ENCODE measurements at places on chromosomes 1 and 21. TPM values are rescaled to one million over a fixed set of nuclear protein-coding genes. Genes with fewer than 3 reads are reported as not detected.

The OR2AK2 gene
- not detected for total RNA-seq

The BLACAT1 gene
- total RNA-seq, result not detected

The OR10Z1 gene
- total RNA-seq, result not detected

The FMN2 gene
- not detected for total RNA-seq

The CDK18 gene
- total RNA-seq, result 0.28 TPM

The AMY2A gene
- not detected for total RNA-seq

The CIART gene
- total RNA-seq, result 10.2 TPM

The ADAM30 gene
- total RNA-seq, result not detected

The RHBDL2 gene
- total RNA-seq, result not detected

The TPTE gene
- total RNA-seq, result not detected

The PLA2G2F gene
- total RNA-seq, result not detected
